Esophagus muscularis mucosa (tissue), 4 donors: ENCODE measurements at places on chromosomes 11 and 22. TPM values are rescaled to one million over a fixed set of nuclear protein-coding genes. Genes with fewer than 3 reads are reported as not detected.

GRCh38 chr11:31259797-31260196 is 109.7 kb downstream of the DCDC1 start:
- H3K4me1 ChIP-seq = no peaks in the 10 kb centered on the region
- DNase-seq = no peak
- no peaks in the 10 kb centered on the region for H3K36me3 ChIP-seq
- H3K4me3 ChIP-seq = no peak overlapping the region

- no peak overlapping the region for H3K4me3 ChIP-seq
- peaks cover 2% of the 10 kb centered on the region for H3K4me1 ChIP-seq
- no peak overlapping the region for H3K27ac ChIP-seq
Observed at GRCh38 chr22:46966495-46966845, 204.0 kb downstream of the TBC1D22A start.

DNA sequence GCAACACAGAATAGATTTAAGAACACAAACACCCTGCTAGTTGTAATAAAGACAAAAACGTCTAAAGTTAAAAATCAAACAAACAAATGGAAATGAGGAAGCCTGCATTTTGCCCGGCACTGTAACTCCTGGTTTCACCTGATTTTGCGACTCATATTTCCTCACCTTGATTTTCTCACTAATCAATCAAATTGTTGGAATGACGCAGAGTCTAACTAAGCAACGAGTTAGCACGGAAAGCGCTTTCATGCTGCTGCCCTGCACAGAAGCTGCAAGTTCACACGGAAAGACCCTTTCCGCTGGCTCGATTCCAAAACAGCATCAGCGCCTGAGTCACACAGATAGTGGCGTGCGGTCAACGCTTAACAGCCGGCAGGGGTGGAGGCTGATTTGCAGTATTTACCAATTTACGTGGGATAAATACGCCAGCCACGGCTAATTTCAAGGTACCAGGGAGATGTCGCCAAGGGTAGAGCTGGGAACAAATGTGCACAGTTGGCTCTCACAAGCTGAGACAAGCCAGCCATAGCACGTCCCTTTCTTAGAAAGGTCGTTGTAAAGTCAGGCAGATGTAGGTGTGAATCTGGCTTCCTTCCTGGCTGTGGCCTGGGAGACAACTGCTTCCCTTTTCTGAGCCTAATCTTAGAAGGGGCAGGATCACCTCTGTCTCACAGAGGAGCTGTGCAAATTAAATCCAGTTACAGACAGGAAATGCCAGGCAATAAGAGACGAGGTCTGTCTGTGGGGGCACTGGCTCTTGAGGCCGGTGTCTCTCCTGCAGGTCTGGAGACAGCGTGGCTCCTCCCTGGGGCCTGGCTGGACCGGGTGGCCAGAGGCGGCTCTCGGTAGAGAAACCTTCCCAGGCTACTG is 76.9 kb upstream of the TTLL12 start:
- H3K4me1 ChIP-seq = peaks cover 16% of the 10 kb centered on the region
- no peak overlapping the region for H3K27ac ChIP-seq
- H3K36me3 ChIP-seq = no peaks in the 10 kb centered on the region

DNA sequence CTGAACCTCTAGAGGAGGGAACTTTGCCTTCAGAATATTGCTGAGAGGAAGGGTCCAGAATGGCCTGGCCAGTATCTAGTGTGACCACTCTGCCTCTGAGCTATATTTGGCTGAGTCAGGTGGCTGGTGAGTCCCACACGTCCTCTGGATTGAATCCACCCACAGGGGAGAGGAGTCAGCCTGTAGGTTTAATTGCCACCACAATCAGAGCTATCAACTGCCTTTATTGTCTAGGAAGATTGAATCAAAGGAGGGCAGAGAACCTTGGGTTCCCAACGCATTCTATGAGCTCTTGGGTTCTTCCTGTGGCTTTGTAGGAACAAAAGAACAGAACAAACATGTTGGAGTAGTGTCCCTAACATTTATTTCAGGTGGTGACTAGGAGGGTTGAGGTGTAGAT is 67.7 kb downstream of the ST3GAL4 start:
- H3K4me1 ChIP-seq = peaks cover 4% of the 10 kb centered on the region
- no peak for DNase-seq
- H3K27me3 ChIP-seq = no peaks in the 10 kb centered on the region
- H3K27ac ChIP-seq = no peak overlapping the region
- no peak overlapping the region for H3K4me3 ChIP-seq

- no peak for DNase-seq
- peak overlapping the region; percentile 94 for H3K27ac ChIP-seq
- peaks cover 34% of the 10 kb centered on the region for H3K4me1 ChIP-seq
- peak overlapping the region; percentile 85 for H3K4me3 ChIP-seq
- H3K36me3 ChIP-seq = no peaks in the 10 kb centered on the region
Observed at GRCh38 chr11:693887-694562, 997 bp downstream of the DEAF1 start.

Gene SYT7
- 1.3 TPM for total RNA-seq

Gene HSPB2
- total RNA-seq = 3.5 TPM

GRCh38 chr11:8732748-8733241 is 50.2 kb downstream of the RPL27A start:
- H3K4me1 ChIP-seq = peaks cover 91% of the 10 kb centered on the region
- H3K4me3 ChIP-seq = no peak overlapping the region
- DNase-seq = no peak
- H3K36me3 ChIP-seq = peaks cover 18% of the 10 kb centered on the region

DNA sequence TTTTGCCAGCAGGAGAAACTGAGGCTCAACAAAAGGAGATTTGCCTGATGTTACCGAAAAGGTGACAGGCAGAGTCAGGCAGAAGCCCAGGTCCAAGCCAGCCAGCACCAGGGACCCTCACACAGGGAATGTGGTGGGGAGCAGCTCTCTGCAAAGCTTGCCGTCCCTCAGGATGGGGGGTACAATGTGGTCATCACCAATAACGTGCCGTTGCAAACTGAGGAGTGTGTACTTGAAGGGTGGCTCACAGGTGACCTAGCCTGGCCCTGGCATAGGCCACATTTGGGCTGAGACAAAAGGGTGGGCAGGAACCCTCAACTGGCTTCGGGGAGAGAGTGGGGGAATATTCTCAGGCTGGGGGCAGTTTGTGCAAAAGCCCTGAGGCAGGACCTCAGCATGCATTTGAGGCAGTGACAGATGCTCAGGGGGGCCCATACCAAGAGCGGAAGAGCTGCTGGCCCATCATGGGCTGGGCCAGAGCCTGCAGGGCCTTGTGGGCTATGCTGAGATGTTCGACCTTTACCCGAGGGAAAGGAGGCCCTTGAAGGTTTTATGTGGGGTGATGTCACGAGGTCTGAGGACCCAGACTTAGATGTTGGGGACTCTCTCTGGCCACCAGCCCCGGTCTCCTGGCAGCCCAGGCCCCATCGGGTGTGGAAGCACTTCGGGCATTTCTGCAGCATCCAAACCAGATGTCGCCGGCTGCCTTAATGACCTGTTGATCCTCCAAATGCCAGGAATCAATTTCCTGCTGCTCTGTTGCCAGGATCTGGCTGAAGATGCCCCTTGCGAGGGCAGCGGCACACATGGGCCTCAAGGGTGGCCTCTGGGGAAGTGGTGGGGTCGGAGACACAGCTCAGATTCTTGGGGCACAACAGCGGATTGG is 57.4 kb upstream of the SHISAL1 start:
- no peaks in the 10 kb centered on the region for H3K36me3 ChIP-seq
- no peak overlapping the region for H3K4me3 ChIP-seq
- H3K27ac ChIP-seq = no peak overlapping the region

Gene SYT12
- total RNA-seq = not detected

Gene KCNQ1OT1
- 0.97 TPM for total RNA-seq

DNA sequence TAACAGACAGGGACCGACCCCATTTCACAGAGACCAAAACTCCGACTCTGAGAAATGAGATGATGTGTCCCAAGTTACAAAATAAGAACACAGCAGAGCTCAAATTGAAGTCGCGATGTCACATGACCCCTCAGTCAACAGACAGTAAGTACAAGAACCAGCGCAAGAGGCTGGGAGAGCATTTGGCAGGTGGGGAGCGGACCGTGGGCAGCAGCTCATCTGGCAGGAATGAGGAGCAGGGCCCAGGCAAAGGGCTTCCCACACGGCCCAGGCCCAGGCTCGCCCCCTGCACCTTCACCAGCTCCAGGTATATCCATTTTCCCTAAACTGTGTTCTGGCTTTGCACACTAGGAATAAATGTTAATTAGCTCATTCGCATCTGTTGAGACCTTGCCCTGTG is 34.3 kb downstream of the SCUBE1 start:
- peak overlapping the region; percentile 89 for H3K27ac ChIP-seq
- no peaks in the 10 kb centered on the region for H3K36me3 ChIP-seq

GRCh38 chr22:31630331-31631329 is 31.4 kb downstream of the PISD start:
- no peaks in the 10 kb centered on the region for H3K27me3 ChIP-seq
- DNase-seq = peak; percentile 95
- H3K4me3 ChIP-seq = peak overlapping the region; percentile 78

Gene DEUP1
- total RNA-seq = not detected

GRCh38 chr22:39308614-39309363 is 10.6 kb downstream of the RPL3 start:
- H3K4me3 ChIP-seq = peak overlapping the region; percentile 29
- peak overlapping the region; percentile 77 for H3K27ac ChIP-seq
- H3K4me1 ChIP-seq = peaks cover 38% of the 10 kb centered on the region
- H3K27me3 ChIP-seq = no peaks in the 10 kb centered on the region

DNA sequence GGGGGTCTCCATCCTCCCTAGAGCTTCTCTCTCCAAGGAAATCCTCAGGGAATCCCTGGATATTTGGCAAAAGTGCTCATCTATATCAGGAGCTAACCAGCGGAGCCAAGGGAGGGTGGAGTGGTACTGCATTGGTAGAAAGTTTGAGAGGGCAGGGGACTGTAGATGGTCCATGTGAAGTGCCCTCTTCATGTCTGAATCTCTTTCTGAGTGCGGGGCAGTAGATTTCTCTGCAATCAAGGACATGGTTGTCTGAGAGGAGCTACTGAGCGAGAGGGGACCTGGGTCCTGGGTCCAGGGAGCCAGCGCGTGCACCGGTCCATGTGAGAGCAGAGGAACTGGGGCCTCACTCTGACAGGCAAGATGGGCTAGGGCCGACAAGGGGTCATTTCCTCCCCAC is 701 bp downstream of the DIXDC1 start:
- peak overlapping the region; percentile 81 for H3K4me3 ChIP-seq
- no peak for DNase-seq
- no peaks in the 10 kb centered on the region for H3K36me3 ChIP-seq
- H3K27me3 ChIP-seq = no peaks in the 10 kb centered on the region
- peaks cover 61% of the 10 kb centered on the region for H3K4me1 ChIP-seq
- H3K27ac ChIP-seq = peak overlapping the region; percentile 91

Gene PATE3
- not detected for total RNA-seq

- H3K4me1 ChIP-seq = peaks cover 85% of the 10 kb centered on the region
- peak within 1 kb of the TSS; percentile 88 for H3K27ac ChIP-seq
- H3K36me3 ChIP-seq = peaks cover 11% of the 10 kb centered on the region
- H3K27me3 ChIP-seq = no peaks in the 10 kb centered on the region
Observed at GRCh38 chr11:832529-833113, at the start of gene CD151. CD151 (plus strand) TSS chr11:832952; CDS start chr11:836070, 3,118 bp downstream.

DNA sequence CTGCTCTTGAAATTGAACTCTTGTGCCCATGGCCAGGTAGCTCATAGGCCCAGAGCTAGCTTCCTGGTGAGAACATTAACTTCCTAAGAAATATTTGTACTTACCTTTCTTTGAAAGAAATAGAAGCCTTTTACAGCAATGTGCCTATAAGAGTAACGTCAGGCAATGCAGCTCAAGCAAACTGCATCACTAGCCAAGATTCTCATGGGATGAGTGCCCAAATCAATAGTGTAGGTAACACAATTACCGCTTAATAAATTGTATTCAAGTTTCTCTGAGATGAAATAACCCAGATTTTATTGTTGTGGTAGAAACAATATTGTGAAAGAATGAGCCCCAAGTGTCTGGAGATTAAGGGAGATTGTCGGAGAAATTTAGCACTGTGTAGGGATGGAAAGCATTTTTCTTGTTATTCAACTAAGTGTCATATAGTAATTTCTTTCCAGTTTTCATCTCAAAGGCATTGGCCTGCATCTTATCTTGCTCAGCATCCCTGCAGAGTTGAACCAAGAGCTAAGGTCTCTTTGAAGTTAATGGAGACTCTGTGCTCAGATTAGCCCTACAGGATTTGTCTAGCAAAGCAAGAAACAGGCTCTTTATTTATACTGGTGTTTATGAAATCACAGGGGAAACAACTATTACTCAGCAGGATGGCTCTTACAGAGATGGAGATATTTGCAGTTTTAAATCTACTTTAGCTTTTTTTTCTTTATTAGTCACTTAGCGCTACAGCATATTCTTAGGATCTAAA is 321.0 kb upstream of the PDGFD start:
- no peak overlapping the region for H3K27ac ChIP-seq
- H3K4me3 ChIP-seq = no peak overlapping the region
- no peaks in the 10 kb centered on the region for H3K27me3 ChIP-seq
- no peaks in the 10 kb centered on the region for H3K4me1 ChIP-seq

- no peak overlapping the region for H3K4me3 ChIP-seq
- H3K4me1 ChIP-seq = no peaks in the 10 kb centered on the region
- DNase-seq = no peak
Observed at GRCh38 chr11:35845860-35846259, 98.0 kb upstream of the LDLRAD3 start.

Gene CALCA
- not detected for total RNA-seq

GRCh38 chr22:17213976-17214375 is 5.3 kb downstream of the ADA2 start:
- no peak overlapping the region for H3K27ac ChIP-seq
- DNase-seq = no peak
- H3K4me3 ChIP-seq = no peak overlapping the region

GRCh38 chr11:75810637-75811390 is 4.2 kb upstream of the UVRAG start:
- H3K27me3 ChIP-seq = no peaks in the 10 kb centered on the region
- no peak overlapping the region for H3K4me3 ChIP-seq
- H3K36me3 ChIP-seq = no peaks in the 10 kb centered on the region
- DNase-seq = no peak
- peaks cover 9% of the 10 kb centered on the region for H3K4me1 ChIP-seq
- H3K27ac ChIP-seq = no peak overlapping the region

Gene FOLR1
- not detected for total RNA-seq

DNA sequence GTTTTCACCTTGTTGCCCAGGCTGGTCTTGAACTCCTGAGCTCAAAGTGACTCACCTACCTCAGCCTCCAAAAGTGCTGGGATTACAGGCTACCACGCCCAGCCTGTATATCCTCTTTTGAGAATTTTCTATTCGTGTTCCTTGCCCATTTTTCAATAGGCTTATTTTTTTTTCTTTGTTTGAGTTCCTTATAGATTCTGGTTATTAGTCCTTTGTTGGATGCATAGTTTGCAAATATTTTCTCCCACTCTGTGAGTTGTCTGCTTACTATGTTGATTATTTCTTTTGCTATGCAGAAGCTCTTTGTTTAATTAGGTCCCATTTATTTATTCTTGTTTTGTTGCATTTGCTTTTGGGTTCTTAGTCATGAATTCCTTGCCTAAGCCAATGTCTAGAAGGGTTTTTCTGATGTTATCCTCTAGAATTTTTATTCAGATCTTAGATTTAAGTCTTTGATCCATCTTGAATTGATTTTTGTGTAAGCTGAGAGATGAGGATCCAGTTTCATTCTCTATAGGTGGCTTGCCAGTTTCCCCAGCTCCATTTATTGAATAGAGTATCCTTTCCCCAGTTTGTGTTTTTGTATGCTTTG is 17.7 kb upstream of the ZBED5 start:
- H3K4me3 ChIP-seq = no peak overlapping the region
- H3K27me3 ChIP-seq = no peaks in the 10 kb centered on the region
- DNase-seq = no peak
- no peak overlapping the region for H3K27ac ChIP-seq
